Dermis microvascular lymphatic vessel endothelial cell (primary cell): ENCODE measurements at places on chromosomes 7 and 10. TPM values are rescaled to one million over a fixed set of nuclear protein-coding genes. Genes with fewer than 3 reads are reported as not detected.

The TAS2R3 gene
- total RNA-seq = 0.26 and 0.89 TPM in 2 replicates

The PARP12 gene
- 57.0 and 75.4 TPM in 2 replicates for total RNA-seq

The GNG11 gene
- total RNA-seq = 326 and 460 TPM in 2 replicates

The KLF14 gene
- total RNA-seq = not detected in 2 replicates

GRCh38 chr10:103979530-103979929 lies 12.6 kb downstream of the SLK start:
- no peak for DNase-seq

GRCh38 chr10:92742331-92743228 lies 52.8 kb downstream of the HHEX start:
- DNase-seq = no peak

- no peak for DNase-seq
These were observed 192.6 kb downstream of the CCSER2 start for GRCh38 chr10:84521013-84521412.

- DNase-seq = no peak
These were observed 28.8 kb downstream of the TMEM120A start for GRCh38 chr7:75965617-75966016.

DNA sequence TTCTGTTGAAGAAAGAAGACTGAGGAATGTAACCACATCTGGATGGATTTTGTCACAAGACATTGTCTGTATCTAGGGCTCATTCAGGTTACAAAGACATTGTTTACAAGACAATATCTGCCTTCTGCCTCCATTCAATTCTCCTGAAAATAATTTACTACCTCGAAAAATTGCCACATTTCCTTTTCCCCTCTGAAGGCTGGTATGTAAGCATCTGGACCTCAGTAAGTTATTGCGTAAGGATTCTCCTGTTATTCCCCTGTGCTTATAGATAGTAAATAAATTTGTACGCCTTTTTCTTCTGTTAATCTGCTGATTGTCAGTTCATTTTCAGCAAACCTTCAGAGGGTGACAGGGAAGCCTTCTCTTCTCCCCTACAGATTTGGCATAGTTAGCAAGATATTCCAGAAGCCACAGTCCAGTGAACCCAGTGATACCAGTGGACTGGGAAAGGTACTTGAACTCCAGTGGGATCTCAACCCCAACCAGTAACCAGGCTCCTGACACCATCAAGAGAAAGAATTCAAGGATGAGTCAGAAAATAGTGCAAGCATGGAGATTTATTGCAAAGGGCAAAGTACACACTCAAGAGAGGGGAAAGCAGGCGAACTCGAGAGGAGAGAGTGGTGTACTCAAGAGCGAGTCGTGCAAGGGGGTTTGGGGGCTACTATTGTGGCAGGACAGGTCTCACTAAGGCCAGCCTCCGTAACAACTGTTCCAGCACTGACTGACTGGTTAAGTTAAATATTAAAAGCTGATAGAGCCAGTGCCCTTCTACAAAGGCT lies 706.9 kb upstream of the GHITM start:
- DNase-seq = no peak

GRCh38 chr10:98758463-98758862 lies 311.7 kb upstream of the HPS1 start:
- DNase-seq = no peak

DNA sequence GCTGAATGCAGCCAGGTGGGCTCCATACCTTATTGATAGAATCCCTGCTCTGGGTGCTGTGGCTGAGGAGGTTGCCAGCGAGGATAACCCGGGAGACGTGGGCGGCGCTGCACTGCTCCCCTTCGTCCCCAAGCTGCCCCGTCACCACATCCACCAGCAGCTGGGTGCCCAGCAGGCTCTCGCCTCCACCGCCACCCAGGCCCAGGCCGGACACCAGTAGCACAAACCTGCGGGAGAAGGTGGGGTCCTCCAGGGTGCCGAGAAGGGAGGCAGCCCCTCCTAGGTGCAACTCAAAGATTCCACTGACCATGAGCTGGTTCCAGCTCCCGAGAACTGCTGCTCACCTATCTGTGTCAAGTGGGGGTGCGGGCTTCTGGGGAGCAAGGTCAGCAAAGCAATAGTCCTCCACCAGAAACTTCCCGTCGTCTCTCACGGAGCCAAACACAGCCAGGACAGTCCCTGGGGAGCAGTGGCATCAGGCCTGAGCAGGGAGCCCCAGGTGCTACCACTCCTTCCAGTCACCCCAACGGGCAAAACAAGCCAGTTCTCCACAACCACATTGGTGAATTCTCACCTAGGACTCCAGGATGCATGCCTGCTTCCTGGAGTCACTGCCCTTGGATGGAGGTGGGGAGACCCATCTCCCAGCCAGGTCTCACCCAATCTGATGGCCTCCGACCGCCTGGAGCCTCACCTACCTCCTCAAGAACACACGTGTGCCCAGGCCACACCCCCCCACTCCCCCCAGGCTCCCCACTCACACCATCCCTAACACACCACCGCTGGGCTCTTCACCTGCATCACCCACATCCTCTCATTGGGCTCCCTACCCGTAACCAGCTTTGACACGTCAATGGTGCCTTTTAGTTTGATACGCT lies 6.3 kb downstream of the POLD2 start:
- DNase-seq = no peak

DNA sequence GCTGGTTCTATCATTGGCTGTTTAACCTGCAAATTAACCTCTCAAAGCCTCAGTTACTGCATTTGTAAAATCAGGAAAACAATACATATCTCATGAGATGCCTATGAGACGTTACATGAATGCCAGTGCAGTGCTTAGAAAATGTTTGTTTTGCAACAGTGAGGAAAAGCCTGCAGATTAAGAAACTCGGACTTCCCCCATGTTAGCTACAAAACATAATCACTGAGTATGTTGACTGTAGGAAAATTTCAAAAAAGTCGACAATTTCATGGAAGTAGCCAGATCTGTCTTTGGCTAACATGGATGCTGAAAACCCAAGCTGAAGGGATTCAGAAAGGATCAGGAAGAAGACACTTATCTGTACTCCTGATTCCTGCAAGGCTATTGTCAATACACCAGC lies 121.4 kb downstream of the TRIL start:
- DNase-seq = no peak
